ENCODE measurements at places on chromosomes 3 and 15.

DNA sequence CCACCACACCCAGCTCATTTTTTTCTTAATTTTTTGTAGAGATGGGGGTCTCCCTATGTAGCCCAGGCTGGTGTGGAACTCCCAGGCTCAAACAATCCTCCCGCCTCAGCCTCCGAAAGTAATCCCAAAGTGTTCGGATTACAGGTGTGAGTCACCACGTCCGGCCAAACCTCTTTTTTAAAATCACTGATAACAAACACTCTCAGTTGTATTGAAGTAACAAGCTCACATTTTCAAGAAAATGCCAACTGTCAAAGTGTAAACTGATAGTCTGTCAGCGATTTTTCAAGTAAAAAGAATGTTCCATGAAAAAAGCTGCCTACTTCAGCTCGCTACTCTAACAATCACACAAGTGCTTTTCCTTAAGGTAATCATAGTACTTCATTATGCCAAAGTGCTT is 33.4 kb downstream of the UBXN7 start:
- no peak for DNase-seq

GRCh38 chr3:60101621-60102020 is 1051.8 kb upstream of the CFAP20DC start:
- DNase-seq = no peak

DNA sequence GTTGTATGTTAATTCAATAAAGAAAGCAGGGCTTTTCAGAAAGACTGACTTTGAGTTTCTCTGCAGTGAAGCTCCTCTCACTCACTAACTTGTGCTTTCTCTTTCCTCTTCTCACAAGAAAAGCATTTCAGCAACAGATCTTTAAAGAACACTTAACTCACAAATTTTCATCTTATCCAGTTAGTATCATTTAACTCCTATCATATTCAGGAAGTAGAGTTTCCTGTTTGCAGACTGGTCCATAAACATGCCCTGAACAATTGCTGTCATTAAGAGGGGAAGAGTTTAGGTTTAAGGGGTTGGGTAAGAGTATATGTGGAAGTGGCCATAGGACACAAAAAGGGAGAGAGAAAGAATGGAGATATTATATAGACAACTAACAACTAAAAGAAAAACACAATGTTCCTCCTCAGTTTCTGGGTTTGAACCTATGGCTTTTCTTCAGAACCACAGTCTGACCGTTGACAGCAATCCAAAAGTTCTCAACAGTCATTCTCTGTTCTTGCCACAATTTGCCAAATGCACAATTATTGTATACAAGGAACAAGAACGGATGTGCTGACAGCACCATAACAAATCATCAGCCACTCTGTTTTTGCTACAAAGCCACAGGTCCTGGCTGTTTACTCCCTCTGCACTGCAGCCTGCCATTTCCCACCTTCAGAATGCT is 63.9 kb downstream of the CHAC1 start:
- no peak for DNase-seq

- no peak for DNase-seq
Measured at GRCh38 chr3:169278667-169279066, 384.8 kb downstream of the MECOM start.

GRCh38 chr15:47066392-47066791 is 650.9 kb upstream of the SEMA6D start:
- peak; percentile 5 for DNase-seq
